KBM-7 (cell line): ENCODE measurements at places on chromosomes 4 and X.

DNA sequence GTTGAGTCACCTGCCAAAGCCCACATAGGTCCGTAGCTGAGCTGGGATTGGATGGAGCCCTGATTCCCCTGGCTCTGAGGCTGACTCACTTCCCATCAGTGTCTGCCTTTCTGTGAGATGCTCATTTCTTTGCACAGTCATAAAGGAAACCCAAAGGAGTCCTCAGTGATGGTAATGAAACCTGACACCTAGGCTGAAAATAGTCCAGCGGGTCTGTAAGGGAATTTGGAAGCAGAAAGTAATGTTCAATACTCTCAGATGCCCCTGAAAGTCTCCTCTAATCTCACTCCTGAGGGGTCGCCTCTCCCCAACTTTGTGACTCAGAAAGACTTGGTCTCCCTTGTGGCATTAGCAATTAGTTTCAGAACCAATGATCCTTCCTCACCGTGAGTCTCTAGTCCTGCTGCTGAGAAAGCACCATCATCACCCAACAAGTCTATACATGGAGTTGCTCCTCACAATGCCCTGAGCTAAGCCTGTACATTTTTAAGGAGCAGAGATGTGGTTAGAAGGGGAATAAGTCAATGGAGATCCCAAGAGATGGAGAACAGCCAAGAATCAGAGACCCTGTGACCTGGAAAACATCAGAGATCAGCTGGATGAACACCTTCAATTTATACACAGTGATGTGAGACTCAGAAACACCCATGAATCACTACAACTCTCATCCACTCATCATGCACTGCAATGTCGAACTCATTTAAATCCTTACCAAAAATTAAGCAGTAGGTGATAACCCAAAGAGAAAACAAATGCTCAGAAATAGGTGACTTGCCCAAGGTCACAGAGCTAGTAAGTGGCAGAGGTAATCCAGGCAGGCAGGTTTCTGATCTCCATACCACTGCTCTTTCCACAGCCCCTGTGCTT lies 219.0 kb upstream of the CPEB2 start:
- no peak for DNase-seq

DNA sequence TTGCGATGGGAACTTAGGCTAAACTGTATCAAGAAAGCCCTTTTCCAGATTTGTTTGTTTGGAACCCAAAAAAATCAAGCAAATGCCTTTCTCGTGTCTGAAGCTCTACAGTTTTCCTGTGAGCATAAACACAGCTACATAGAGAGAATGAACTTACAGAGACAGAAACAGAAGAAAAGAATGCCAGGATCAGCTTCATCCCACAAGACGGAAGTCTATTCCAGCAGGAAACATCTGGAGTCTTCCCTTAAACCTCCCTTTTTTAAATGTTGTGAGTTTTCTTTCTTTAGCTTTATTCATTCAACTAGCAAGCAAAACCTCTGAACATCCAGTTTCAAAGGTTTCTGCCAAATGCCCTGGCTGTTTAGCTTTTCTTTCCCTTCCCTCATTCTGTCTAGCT lies 32.6 kb upstream of the ZFP42 start:
- no peak for DNase-seq

DNA sequence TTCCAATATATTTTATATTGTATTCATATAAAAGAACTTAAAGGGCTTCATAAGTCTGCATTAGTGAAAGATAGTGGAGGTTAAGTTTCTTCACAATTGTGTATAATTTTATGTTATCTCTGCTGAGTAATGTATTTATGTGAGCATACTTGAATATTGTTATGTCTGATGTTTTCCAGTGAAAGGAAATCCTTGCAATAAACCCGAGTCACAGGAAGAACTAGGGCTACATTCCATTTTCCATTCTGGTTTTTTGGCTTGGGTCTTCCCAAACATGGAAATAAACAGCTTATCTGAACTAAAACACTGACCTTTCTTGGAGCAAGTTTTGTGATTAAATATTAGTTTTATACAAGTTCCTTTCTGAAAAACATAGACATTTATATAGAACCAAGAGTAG lies 231.3 kb upstream of the GPRIN3 start:
- DNase-seq = no peak

- no peak for DNase-seq
Observed at GRCh38 chr4:110412354-110413065, 63.4 kb upstream of the ENPEP start.

DNA sequence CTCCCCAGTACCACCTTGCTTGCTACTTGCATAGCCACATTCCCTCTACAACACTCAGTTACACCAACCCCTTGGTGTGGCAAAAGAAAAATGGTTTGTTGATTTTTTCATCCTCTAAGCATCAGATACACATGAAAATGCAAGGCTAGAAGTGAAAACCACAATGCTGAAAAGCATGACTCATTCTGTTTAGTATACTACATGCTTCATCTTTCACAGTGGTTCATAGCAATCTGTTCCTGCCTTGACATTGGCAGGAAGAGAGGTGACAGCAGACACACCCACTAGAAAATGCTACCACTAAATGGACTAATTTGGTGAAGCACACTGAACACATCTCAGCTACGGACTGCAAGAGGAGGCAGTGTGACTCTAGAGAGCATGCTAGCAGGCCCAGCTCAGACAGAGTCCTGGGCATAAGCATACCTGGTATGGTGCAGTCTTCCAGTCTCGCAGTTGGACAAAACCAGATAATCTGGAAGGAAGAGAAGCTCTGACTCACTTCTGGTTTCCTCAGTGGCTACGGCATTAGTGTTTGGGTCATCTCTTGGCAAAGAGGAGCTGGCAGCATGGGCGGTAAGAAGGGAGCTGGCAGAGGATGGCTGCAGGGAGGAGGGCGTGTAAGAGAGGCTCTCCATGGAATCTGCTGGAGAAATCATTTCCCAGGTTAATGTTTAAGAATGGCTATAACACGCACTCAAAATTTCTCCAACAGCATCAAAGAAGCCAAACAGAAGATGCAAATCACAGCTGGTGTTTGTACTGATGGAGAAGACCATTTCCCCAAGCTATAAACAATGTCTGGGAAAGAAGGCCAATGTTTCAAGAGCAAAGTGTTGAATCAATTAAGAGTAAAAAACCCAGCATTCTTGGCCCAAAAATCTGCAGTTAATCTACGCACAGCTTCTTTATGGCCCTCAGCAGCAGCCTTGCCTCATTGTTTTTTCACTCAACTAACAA lies 37.8 kb downstream of the GAB3 start:
- no peak for DNase-seq
